Central memory CD4-positive, alpha-beta T cell (primary cell): ENCODE measurements at places on chromosomes 7 and 10.

GRCh38 chr7:140621401-140622021 is 19.1 kb downstream of the DENND2A start:
- DNase-seq, result no peak

- DNase-seq, result no peak
These were observed 1.4 kb upstream of the ZYX start for GRCh38 chr7:143379611-143380259.

DNA sequence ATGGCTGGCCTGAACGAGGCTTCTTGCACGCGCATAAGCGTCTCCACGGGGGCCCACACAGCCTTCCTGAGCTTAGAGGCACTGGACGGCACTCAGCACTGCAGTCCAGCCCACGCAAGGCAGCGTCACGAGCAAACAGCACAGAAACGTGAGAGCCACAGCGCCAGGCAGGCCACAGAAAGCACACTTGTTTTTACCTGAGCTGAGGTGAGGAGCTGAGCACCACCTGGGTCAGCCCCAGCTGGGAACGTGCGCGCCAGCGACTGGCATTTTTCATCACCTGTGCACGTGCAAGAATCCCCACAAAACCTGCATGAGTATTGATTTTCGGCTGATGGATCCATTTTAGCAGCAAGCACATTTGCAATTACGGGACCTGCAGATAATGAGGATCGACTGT is 26.7 kb downstream of the IQCE start:
- no peak for DNase-seq

- peak; percentile 8 for DNase-seq
These were observed 29.3 kb upstream of the SH3PXD2A start for GRCh38 chr10:103884681-103885139.

DNA sequence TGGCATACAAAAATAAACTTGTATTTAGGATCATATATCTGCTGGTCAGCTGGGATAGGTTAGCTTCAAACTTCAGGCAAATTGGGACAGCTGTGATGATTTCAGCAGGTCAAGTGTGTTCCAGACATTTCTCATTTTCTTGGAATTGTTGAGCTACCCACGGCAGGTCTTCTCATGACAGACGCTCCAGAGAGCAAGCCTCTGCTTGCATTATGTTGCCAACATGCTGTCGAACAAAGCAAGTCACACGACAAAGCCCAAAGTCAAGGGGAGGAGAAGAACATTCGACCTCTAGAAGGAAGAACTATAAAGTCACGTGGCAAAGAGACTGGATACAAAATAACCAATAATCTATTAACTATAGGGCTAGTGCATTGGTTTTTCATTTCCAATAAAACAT is 103.5 kb downstream of the RAB18 start:
- no peak for DNase-seq

DNA sequence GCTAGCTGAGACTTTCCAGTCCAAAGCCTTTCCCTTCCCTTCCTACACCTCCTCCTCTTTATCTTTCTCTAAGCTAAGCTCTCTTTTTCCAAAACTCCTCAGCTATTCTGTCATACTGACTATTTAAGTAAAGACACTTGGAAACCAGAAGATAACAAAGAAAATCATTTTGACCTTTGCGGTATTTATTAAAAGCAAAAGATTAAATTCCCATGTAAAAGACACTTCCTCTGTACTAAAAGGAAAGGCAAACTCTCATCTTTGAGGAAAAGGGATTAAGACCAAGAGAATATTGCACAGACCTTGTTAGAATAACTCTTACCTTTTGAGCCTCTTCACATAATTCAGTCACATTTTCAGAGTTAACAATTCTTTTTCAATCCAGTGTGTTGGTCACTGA is 15.8 kb downstream of the ST8SIA6 start:
- DNase-seq, result no peak

- no peak for DNase-seq
These were observed 239.6 kb upstream of the SHH start for GRCh38 chr7:156051884-156052283.

- no peak for DNase-seq
These were observed 90.0 kb downstream of the NRP1 start for GRCh38 chr10:33244354-33244967.

DNA sequence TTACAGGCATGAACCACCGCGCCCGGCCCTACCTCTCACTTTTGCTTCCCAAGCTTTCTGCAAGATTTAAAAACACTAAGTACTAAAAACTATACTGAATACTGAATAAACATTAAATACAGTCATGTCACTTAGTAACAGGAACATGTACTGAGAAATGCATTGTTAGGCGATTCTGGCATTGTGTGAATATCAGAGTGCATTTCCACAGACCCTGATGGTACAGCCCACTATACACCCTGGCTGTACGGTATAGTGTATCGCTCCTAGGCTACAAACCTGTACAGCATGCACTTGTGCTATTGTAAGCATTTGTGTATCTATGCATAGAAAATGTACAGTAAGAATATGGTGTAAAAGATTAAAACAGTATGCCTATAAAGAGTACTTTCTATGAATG is 29.1 kb downstream of the PDIA4 start:
- DNase-seq, result no peak

DNA sequence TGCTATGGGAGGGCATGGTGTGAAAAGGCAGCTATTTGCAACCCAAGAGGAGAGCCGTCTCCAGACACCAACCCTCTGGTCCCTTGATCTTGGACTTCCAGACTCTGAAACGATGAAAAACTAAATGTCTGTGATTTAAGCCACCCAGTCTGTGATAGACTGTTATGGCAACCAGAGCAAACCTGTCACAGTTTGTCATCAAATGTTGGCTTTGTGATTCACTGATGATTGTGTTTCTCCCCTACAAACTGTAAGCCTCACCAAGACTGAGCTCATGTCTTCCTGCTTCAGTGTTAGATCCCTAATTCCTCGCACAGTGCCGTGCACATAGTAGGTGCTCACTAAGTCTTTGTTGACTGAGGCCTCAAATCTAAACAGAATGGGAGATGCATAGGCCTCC is 224.6 kb upstream of the PITRM1 start:
- no peak for DNase-seq

GRCh38 chr7:99128076-99128950 is 15.6 kb downstream of the SMURF1 start:
- no peak for DNase-seq

- DNase-seq, result no peak
These were observed 2.8 kb downstream of the SUGCT start for GRCh38 chr7:40137563-40137962.

- no peak for DNase-seq
These were observed 1078.1 kb downstream of the SORCS1 start for GRCh38 chr10:106086391-106086790.

GRCh38 chr10:91409069-91409868 is 875 bp upstream of the HECTD2 start:
- peak; percentile 40 for DNase-seq

DNA sequence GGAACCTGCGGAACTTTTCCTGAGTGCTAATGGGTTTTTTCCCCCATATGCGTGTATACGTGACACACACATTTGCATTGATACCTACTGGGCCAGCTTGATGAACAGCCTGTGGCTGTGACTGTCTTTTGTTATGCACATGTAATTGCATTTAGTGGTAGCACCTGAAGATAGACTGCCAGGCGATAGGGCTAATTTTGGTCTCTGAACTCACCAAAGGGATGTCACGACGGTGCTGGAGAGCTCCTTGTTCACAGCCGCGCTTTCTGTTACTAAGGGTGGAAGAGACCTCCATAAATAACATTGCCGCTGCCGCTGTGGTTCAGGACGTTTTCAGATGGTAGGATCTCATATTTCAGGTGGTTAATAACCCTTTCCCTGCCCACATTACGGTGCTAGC is 133.2 kb downstream of the CAMK1D start:
- DNase-seq, result no peak

- no peak for DNase-seq
These were observed 23.7 kb downstream of the RAB18 start for GRCh38 chr10:27527666-27528295.

GRCh38 chr7:92634205-92634604 is 44.0 kb upstream of the FAM133B start:
- no peak for DNase-seq

- no peak for DNase-seq
These were observed 56.2 kb downstream of the UBE3C start for GRCh38 chr7:157194948-157195347.

- peak; percentile 47 for DNase-seq
These were observed 26.5 kb downstream of the LMTK2 start for GRCh38 chr7:98133181-98133580.

DNA sequence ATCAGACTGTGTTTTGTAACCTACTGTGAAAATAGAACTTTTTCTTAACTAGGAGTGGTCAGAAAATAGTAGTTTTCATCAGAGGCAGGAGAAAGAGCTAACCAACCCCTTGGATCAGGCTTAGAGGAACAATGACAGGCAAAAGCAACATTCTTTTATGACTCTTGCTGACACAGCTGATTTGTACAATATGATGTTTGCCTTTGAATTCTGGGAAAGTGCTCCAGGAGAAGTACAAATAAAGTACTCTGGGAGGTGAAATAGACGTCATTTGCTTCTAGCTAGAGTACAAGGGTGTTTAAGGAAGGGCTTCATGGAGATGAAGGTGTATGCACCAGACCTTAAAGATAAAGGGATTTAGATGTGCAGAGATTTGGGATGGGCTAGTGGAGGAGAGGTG is 75.1 kb upstream of the KIAA1217 start:
- no peak for DNase-seq

GRCh38 chr10:48299066-48299465 is 7.4 kb upstream of the MAPK8 start:
- DNase-seq, result no peak

DNA sequence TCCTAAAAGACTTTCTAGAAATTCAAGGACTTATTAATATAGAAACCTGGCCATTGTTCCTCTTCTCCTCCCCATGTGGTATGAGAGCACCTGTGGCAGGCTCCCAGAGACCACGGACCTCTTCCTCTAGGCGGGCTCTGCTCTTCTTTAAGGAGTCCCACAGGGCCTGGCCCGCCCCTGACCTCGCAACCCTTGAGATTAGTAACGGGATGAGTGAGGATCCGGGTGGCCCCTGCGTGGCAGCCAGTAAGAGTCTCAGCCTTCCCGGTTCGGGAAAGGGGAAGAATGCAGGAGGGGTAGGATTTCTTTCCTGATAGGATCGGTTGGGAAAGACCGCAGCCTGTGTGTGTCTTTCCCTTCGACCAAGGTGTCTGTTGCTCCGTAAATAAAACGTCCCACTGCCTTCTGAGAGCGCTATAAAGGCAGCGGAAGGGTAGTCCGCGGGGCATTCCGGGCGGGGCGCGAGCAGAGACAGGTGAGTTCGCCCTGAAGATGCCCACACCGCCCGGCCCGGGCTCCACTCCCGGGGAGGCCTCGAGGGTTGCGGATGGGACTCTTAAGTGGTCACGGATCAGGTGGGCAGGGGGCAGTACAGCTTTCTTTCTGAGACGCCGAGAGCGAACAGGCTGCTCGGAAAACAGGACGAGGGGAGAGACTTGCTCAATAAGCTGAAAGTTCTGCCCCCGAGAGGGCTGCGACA is at the start of gene SLC26A4:
Gene SLC26A4 (plus strand): TSS at position 448 of the 700 bp plus-strand sequence. CDS start 814 bp downstream, outside the sequence.
- no peak for DNase-seq

GRCh38 chr7:44310221-44310848 is 15.1 kb downstream of the CAMK2B start:
- no peak for DNase-seq

- DNase-seq, result no peak
These were observed 52.9 kb downstream of the BAMBI start for GRCh38 chr10:28730031-28730778.

DNA sequence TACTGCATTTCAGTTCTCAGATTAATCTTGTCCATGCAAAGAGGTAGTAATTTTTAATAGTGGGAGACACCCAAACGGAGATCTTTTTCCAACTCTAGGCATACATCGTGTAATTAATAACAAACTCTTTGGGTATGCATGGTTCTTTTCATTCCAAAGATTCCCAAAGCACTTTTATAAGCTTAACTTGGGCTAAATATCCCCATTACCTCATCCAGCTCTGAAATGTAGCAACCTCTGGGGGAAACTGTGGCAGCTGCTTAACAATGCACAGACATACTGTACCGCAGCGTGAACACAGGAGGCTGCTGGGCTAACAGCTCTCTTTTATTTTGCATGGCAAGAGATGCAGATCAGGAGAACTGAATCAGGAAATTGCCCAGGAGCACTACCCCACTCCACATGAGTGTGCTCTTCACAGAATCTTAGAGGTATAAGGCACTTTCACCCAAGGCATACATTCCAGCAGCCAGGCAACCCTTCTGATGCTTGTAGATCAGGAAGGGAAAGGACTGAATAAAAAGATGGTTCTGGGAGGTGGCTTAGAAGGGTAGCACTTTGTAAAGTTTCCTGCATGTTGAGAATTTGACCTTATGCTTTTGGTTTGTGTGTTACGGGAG is 114.4 kb upstream of the GLI3 start:
- no peak for DNase-seq

GRCh38 chr7:4702961-4703512 is 20.9 kb downstream of the FOXK1 start:
- DNase-seq, result no peak

DNA sequence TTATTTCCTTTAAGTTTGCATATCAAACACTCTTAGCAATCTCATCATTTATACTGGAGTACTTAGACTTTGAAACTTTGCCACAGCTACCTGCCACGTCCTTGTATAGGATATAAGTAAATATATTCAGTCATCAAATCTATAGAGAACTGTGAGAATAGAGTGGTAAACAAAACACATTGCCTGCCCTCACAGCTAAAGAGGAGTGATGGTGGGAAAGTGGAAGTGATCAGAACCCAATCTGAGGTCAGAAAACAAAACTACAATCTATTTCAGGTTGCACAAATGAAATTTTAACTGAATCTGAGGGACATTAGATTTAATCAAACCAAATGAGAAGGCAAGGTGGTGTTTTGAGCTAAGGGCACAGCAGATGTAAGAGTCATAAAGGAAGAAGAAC is 74.8 kb downstream of the ZEB1 start:
- no peak for DNase-seq

DNA sequence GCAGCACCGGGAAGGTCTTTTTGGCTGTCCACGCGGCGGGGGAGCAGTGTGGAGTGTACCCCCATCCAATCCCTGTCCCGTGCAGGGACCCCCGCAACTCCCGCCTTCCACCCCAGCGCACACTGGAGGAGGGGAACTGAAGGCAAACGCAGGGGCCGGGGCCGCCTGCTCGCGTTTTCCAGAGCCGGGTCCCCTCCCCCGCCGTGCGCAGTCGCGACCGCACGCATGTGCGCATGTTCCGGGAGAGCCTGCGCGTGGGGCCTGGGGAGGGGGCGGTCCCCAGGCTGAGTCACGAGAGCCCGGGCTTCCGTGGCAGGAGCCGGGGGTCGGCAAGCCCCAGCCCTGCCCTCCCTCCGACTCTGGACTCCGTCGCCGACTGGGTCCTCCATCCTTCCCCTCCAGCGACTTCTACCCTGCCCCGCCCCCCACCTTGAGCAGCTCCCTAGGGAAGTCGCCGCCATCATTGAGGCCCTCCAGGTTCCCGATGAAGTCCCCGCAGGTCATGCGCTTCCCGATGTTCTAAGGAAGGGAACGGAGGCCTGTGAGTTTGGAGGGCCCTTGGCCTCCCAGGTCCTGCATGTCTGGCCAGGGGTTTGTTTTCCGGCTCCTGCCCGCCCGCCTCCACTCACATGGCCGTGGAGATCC is 8.0 kb downstream of the PSD start:
- peak; percentile 47 for DNase-seq

GRCh38 chr10:62992145-62992721 is 140.9 kb upstream of the NRBF2 start:
- no peak for DNase-seq
